Prostate gland (tissue), 2 donors: ENCODE measurements at places on chromosomes 6 and 20.

DNA sequence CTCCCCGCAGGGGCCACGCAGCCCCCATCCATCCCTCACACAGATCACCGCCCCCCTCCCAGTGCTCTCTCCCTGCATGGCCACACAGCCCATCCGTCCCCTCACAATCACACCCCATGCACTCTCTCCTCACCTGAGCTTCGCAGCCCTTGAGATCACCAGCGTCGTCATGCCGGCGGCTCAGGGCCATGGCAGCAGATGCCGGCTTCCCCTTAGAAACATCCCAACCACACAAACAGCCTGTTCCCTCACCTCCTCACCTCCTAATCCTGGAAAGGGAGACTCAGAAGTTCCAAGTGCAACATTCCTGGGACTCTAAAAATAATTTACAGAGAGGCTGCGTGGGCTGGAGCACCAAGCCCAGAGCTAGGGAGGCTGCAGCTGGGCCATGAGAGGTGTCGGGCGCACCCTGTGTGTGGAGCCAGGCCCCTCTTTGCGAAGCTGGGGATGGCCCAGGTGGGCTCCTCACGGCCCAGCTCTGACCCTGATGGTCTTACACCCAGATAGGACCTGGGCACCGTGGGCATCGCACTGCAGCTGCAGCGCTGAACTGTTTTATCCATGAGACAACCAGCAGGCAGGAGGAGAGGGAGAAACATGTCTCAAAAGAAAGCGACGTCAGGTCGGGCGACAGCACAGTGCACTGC, 125.3 kb downstream of the DLL1 start:
- DNase-seq, result no peak

- DNase-seq, result no peak
Measured at GRCh38 chr6:5139828-5140771, 55.0 kb downstream of the PPP1R3G start.

- no peak for DNase-seq
Measured at GRCh38 chr20:45972500-45973183, 639 bp upstream of the ZNF335 start.

- DNase-seq, result no peak
Measured at GRCh38 chr6:88013554-88013953, 34.1 kb upstream of the SPACA1 start.

DNA sequence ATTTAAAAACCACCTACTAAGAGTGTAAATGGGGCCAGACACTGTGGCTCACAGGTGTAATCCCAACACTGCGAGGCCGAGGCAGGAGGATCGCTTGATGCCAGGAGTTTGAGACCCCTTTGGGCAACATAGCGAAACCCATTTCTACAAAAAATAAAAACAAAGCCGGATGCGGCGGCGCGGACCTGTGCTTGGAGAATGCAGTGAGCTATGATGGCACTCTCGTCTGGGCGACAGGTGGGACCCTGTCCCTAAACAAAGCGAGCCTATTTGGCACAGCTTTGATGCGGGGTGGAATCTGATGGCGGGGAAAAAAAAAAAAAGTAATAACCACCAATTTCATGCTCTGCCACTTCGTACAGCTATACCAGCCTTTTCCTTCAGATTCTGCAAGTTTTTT, 1.1 kb downstream of the TCP1 start:
- no peak for DNase-seq

- no peak for DNase-seq
Measured at GRCh38 chr6:170434117-170434820, 118.8 kb downstream of the PSMB1 start.

DNA sequence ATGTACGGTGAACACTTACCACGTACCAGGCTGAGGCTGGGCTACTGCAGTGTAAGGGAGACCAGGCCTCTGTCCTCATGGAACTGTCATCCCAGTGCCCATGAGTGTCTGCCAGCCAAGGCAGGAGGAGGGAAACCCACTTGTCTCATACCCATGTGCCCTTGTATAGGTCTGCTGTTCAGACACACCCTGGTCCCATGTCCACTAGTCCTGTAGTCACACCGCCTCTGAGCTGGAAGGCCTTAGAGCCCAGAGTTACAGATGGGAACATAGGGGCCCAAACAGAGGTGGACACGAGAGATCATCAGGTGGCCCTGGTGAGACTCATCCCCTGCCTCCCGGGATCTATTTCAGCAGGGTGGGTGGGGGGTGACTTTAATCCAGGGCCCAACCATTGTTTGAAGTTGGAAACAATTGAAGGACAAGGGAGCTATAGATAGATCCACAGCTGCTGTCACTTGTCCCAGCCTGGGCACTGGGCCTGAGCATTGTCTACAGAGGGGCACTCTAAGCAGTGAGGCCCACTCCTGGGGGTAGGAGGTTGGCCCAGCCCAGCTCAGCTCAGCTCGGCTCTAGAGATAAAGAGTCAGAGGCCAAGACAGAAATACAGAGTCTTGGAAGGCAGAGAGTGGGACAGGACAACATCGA, 14.6 kb downstream of the MYH7B start:
- DNase-seq, result no peak

- no peak for DNase-seq
Measured at GRCh38 chr6:38755874-38756273, 40.8 kb downstream of the DNAH8 start.
